ENCODE measurements at places on chromosomes 2 and 18.
A peak's percentile ranks its signal among the peaks of the same experiment; 100 is the strongest.

- DNase-seq: no peak
Observed at GRCh38 chr2:207482630-207483029, 47.1 kb upstream of the CREB1 start.

DNA sequence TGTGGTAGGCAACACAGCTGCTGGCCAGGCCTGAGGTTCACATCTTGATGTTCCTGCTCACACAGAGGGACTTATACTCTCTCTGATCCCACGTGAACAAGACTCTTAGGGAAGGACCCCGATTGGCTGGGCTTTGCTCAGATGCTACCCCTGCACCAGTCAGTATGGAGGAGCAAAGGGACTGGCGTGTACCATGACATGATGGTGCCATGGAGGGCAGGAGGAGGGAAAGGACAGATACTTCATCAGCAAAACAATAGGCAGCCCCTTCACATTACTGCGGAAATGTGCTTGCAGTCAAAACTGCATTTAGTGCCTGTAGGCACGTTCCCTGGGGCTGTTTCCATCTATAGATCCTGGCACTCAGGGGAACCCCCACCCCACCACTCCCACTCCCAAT, 42.7 kb downstream of the ZFP36L2 start:
- DNase-seq: no peak

DNA sequence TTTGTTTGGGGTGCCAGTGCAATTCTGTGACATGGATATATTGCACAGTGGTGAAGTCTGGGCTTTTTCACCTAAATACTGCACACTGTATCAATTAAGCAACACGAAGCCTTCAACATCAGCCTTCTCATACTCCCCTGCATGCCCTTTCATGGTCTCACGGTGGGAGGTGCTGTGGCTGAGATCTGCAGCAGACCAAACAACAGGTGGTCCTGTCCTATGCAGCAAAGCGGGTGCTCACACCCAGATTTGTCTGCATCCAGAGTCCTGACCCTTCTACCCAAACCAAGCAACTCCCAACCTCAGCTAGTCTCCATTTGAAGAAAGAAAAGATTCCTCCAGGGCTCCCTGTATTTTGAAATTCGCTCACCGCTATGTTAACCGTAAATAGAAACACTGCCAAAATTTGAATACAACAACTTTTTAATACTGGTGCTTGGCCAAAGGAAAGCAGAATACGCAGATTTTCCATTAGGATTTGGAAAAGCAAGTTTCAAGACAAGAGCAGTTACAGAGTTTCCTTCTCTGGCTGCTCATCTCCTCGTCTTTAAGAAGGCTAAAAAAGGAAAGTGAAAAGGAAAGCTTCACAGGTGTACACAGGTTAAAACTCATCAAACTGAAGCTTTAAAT, 34.9 kb downstream of the FAM168B start:
- peak; percentile 74 for DNase-seq

GRCh38 chr18:70019136-70019535, 71.5 kb upstream of the CD226 start:
- no peak for DNase-seq

DNA sequence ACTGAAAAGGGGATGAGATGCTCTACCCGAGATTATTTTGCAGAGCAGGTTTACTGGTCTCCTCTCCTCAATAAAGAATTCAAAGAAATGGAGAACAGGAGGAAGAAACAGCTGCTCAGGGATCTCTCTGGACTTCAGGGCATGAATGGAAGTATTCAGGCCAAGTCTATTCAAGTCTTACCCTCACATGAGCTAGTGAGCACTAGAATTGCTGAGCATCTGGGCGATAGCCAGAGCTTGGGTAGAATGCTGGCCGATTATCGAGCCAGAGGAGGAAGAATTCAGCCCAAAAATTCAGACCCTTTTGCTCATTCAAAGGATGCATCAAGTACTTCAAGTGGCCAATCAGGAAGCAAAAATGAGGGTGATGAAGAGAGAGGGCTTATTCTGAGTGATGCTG, 60.0 kb downstream of the PIKFYVE start:
- DNase-seq: no peak

- DNase-seq: peak; percentile 36
Observed at GRCh38 chr2:136651456-136652010, 113.8 kb upstream of the THSD7B start.

DNA sequence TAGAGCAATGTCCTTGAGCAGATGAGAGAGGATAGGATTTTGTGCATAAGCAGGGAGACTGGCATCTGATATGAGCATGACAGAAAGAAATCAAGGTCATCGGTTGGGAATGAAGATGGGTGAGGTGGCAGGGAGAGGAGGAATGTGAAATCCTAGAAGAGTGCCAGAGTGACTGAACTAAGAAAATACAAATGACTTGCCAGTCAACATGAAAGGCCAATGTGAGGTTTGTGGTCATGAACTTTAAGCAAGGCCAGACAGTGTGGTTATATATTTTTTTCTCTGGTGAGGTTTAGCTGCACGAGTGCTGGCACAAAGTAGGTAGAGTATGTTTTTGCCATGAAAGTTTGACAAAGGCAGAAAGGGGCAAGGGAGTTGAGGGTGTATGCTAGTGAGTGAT, 21.2 kb downstream of the QPCT start:
- DNase-seq: no peak

DNA sequence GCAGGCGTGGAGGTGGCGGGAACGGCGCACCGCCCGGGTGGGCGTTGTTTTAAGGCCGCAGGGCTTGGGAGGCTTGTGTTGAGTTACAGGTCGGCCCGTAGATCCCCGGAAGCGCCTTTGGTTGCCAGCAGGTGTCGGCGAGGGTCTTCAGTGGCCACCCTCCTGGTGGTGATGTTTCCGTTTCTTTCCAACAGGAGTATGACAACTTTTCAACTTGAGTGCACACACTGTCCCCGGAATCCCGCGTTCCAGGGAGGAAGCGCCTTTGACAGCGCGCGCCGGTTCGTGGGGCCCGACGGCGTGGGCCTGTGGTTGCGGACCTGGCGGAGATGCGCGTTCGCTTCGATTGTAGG, 1.0 kb upstream of the HDAC4 start:
- DNase-seq: peak; percentile 17
